ENCODE measurements at places on chromosomes 2 and 18.
A peak's percentile ranks its signal among the peaks of the same experiment; 100 is the strongest.

DNA sequence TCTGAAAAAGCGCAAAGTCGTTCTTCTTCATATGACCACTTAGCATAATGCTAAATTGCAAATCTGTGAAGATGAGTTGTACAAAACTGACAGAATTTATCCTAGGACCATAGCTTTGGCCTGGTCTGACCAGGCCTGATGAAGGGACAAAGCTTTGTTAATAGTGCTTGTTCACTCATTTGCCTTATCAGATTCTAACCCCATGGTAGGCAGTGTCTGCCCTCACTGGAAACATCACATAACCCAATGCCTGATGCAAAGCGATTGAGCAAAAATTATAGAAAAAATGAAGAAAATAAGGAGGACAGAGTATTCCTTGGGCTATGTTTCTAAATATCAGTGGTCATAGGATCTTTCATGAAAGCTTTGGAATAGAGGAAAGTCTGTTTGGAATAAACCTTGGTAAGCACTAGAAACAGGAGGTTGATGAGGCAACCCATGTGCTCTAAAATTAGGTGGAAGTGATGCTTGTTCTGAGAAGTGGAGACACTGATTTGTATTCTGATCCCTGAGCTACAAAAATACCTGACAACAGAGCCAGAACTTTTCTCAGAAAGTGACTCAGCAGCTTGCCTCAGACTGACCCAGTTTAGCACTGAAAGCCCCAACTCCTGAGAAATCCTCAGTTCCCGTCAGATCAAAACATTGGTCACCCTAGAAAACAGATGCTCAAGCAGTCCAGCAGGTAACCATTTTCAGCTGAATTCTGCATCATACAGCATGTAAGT is 131.4 kb upstream of the MAPRE2 start:
- no peak for DNase-seq

DNA sequence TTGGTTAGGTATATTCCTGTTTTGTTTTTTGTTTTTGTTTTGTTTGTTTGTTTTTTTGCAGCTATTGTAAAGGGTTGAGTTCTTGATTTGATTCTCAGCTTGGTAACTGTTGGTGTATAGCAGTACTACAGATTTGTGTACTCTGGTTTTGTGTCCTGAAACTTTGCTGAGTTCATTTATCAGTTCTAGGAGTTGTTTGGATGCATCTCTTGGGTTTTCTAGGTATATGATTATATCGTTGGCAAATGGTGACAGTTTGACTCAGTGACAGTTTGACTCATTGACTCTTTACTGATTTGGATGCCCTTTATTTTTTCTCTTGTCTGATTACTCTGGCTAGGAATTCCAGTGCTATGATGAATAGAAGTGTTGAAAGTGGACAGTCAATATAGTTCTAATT is 53.7 kb downstream of the APLF start:
- DNase-seq = no peak

DNA sequence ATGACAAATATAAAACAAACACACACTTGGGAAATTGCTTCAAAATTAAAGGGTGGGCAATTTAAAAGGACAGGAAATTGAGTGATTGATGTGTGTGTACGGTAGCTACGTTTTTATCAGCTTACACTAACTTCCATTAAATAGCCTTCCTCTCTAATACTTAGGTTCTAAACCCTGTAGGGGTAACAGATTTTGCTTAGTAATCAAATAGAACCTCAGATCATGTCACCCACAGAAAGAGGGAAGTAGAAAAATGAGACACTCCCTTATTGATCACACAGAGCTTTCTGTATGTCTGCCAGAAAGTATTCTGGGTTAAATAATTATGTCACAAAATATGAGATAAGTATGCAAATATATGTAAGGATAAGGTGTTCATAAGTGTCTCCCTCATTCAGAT is 93.3 kb downstream of the ICA1L start:
- DNase-seq = no peak

DNA sequence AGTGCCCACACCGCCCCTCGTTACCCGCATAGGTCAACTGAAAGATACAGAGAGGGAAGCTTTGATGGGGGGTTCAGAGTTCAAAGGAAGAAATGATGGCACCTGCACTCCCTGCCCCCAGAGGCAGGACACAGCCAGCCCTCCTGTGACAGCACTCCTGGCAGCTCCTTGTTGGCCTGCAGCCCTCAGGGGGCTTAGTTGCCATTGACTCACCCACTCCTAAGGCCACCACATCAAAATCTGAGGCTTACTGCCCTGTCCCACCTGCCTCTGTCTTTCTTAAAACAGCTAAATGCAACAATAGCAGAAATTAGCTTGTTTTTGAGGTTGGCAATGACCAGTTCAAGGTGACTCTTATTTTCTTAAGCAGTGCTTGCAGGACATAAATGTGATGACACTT is 31.6 kb upstream of the SLC35F6 start:
- DNase-seq = no peak

GRCh38 chr2:181374781-181375675 is 82.2 kb upstream of the ITGA4 start:
- no peak for DNase-seq

GRCh38 chr18:48333563-48333962 is 75.6 kb downstream of the ZBTB7C start:
- no peak for DNase-seq

- DNase-seq = no peak
Measured at GRCh38 chr2:29401994-29402393, 286.8 kb downstream of the CLIP4 start.

GRCh38 chr18:79246309-79247108 is 149.2 kb upstream of the NFATC1 start:
- DNase-seq = peak; percentile 57

DNA sequence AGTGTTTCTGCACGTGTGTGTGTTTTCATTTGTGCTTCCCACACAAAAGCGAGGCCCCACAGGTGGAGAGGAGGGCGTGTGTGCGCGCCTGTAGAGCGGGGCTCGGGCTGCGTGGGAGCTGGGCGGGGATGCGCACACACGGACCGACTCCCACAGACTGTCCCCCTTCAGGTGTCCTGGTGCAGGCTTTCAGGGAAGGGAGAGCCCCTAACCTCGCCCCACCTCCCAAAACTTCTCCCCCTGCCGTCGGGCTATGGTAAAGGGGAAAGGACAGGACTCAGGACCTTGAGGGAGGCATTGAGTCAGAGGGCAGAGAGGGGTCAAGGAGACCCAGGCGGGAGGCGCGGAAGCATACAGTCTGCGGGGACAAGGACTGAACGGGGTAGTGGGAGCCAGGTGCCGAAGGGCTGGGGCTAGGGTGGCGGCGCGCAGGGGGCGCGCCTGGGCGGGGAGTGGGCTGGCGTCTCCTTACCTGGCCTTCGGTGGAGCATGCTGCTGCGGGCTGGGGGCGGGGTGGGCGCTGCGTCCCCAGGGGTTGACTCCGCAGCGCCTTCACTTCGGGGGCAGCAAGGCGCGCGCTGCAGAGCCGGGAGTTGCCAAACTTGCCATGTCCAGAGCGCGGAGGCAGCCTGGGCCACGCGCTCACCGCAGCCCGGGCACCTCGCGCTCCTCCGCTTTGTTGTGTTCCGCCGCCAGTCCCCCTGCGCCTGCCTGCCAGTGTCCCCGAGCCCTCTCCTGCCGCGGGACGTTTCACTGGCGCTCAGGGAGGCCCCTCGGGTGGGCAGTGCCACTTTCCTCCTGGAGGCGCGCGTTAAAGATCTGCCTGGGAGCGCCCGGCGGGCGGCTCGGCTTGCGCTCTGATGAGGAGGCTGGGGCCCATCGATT is 302.0 kb downstream of the NCKAP5 start:
- DNase-seq = no peak

DNA sequence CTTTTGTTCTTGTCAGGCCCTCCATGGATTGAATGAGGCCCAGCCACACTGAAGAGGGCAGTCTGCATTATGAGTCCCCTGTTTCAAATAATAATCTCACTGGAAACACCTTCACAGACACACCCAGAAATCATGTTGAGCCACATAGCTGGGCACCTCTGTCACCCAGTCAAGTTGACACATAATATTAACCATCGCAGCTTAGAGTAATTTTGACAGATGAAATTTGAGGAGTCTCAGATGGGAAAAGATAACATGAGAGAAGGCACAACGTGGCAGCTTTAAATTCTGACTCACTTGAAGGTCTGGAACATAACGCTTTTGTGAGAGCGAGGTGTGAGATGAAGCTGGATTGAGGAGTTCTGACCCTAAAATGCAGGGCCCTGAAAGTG is 70.9 kb upstream of the TMEM87B start:
- no peak for DNase-seq

DNA sequence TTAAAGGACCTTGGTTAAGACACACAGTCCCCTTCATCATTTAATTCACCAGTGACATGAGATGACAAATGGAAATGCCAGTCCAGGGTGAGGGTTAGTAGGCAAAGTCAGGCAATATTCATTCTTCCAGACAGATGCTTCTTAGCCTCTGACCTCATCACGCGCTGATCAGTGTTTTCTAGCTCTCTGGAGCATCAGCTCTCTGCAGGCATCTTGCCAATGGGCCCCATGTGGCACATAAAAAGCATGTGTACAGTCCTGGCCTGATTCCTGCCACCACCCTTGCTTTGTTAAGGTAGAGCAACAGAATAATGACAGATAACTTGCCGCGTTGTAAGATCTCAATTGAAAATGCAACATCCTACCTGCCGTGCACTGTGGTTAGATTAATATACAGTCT is 20.3 kb upstream of the NPAS2 start:
- no peak for DNase-seq

DNA sequence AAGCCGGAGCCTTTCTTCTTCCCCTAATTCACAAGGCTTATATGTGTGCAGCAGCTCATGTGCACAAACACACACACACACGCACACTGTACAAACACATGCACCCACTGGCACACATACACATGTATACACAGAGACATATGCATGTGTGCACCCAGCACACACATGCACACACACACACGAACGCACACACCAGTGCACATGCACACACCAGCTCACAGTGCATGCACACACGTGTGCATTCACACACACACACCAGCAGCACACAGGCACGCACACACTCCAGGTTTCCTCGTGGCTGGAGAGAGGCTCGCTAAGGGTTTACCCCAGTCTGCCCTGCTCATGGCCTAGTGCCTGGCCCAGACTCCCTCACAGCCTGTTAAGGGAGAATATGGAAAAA is 234.0 kb downstream of the EIPR1 start:
- DNase-seq = no peak

- DNase-seq = peak; percentile 20
Measured at GRCh38 chr18:24019641-24020331, 5.2 kb downstream of the TTC39C start.

DNA sequence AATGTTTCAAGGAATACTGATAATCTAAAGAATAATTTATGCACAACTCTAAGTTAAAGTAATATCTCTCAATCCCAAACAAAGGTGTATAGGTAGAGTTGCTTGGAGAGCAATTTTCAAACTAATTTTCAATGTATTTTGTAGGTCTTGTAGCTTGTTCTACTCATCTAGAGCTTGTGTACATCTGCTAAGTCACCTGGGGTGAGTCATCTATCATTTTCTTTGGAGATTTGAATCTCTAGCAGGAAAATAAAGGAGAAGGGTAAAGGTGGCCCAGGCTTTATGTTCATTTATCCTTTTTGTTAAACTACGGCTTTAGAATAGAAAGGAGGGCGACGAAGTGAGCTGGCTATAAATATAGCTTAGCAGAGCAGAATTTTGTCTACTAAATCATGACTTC is 76.8 kb upstream of the THUMPD2 start:
- no peak for DNase-seq

DNA sequence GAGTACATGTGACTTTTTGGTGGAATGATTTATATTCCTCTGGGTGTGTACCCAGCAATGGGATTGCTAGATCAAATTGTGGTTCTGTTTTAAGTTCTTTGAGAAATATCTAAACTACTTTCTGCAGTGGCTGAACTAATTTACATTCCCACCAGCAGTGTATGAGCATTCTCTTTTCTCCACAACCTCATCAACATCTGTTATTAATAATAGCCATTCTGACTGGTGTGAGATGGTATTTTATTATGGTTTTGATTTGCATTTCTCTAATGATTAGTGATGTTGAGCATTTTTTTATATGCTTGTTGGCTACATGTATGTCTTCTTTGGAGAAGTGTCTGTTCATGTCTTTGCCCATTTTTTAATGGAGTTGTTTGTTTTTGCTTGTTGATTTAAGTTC is 267.4 kb upstream of the NT5C1B start:
- no peak for DNase-seq

GRCh38 chr2:28661589-28662001 is 90.0 kb upstream of the PPP1CB start:
- no peak for DNase-seq

DNA sequence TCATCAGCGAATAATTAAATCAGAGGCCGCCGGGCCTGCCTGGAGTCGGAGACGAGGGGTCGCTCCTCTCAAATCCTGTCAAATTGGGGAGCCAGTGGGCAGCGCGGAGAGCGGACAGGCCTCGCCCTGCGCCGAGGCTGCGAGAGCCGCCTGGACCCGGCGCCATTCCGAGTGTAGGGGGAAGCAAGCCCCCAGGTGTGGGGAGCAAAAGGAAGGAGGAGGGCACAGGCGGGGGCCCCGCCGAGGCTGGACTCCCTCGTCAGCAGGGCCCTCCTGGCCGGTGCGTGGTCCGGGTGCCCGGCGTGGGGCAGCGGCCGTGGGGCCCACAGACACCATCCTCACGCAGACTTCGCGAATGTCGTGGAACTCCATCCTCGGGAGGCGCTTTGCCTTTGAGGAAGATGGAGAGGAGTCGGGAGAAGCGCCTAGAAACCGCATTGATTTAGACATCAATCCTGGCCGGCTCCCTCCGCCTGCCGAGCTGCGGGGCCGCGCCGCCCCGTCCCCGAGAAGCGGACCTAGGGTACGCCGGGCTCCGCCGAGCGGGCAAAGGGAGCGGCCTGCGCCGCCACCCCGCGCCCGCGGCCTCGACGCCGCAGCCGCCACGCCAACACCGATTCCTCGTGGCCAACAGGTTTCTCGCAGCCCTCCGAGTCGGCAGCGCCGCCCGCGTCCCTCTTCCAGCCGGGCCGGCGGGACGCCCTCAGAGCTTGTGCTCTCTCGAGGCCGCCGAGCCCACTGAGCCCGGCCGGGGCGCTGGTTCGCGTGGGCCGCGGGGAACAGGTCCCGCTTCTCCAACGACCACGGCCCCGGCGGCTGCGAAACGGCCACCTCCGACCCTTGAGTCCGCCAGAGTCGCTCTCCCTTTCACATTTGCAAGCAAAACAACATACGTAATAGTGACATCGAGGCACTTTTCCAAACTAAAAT is 6.7 kb upstream of the ONECUT2 start:
- DNase-seq = no peak

DNA sequence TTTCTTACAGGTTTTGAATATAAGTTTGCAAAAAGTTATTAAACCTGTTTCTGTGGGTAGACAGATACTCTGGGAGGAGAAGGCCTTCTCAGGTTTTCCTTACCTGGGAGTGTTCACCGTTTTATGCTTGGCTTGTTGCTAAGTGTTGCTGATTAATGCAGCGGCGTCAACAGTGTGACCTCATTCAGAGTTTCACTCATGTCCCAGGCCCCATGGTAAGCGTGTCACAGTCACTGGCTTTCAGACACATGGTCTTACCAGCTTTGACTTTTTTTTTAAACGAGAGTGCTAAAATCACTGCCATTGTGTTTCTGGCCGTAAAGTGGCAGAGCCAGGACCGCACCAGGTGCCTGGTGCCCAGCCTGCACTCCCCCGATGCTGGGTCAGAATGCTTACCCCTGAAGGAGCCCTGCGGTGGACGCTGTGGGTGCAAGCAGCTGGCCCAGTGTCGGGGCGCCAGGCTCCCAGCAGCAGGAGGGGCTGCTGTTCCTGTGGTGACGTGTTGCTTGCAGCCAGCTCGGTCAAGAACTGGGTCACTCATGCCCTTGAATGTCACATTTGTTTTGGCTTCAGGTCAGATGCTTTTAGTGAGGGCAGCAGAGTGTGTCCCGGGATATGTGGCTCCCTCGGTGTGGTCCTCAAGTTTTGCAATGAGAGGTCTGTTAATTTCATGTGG is 3.5 kb downstream of the CAPN10 start:
- no peak for DNase-seq

- peak; percentile 46 for DNase-seq
Measured at GRCh38 chr2:27264753-27265535, 2.1 kb upstream of the SLC30A3 start.
